ENCODE measurements at places on chromosomes 5 and 9. TPM values are rescaled to one million over a fixed set of nuclear protein-coding genes. Genes with fewer than 3 reads are reported as not detected.

DNA sequence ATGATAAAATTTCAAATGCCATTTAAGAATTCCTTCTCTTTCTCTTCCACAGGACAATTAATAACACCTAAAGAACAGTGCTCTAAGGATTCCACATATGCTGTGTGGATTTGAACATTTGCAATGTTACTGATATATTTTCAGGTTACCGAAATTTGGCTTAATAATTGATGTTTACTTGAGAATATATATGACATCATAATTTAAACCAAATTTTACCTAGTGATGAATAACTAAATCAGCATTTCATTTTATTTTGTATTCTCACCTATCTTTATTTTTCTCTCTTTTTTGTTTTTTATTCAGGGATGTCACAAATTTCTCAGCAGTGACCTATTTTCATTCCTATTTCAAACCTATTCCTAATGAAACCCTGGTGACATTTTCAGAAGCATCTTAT, 429.6 kb downstream of the SLCO4C1 start:
- DNase-seq = no peak

DNA sequence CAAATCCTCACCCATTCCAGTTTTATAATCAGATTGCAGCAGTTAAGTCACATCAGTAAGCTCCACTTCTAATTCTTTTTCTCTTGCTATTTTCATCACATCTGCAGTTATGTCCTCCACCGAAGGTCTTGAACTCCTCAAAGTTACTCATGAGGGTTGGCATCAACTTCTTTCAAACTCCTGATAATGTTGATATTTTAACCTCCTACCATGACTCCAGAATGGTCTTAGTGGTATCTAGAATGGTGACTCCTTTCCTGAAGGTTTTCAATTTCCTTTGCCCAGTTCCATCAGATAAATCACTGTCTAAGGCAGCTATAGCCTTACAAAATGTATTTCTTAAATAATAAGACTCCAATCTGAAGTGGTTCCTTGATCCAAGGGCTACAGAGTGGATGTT, 53.8 kb upstream of the EDIL3 start:
- no peak for DNase-seq

DNA sequence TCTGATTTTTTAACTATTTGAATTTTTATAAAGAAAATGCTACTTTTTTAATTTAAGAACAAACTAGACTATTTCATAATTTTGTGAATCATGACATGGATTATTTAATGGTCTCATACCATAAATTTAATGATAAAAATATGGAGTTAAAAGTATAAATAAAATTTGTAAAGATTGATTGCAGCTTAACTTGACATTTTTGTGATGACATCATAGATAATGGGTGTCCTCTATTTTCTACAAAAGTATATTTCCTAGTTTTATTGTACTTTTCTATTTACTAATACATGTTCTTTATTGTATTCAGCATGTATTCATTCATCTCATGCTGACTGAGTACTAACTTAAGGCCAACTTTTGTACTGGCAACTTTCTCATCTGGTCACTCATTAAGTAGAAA, 1096.5 kb downstream of the NR2F1-AS1 start:
- no peak for DNase-seq

DNA sequence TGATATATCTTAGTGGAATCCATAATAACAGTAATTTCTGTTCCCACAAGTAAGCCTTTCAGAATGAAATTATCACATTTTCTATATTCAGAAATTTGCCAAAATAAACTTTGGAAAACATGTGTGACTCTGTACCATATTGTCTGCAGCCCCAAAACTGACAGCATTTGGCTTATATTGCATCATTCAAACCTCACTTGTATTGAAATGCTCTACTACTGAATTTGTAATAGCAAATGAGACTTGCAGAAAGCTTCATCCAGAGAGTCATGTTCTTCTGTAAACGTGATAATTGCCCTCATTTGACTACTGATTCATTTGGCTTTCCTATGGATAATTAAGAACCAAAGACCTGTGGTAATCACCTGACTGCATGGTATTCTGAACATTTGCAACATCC, 1249.5 kb upstream of the CDH18 start:
- no peak for DNase-seq

KIF24 gene
- total RNA-seq = 0.71 TPM

- DNase-seq = no peak
Measured at GRCh38 chr9:68581696-68582095, 41.0 kb upstream of the TMEM252 start.

GRCh38 chr5:77768978-77769377, 7.2 kb downstream of the TBCA start:
- DNase-seq = no peak

DNA sequence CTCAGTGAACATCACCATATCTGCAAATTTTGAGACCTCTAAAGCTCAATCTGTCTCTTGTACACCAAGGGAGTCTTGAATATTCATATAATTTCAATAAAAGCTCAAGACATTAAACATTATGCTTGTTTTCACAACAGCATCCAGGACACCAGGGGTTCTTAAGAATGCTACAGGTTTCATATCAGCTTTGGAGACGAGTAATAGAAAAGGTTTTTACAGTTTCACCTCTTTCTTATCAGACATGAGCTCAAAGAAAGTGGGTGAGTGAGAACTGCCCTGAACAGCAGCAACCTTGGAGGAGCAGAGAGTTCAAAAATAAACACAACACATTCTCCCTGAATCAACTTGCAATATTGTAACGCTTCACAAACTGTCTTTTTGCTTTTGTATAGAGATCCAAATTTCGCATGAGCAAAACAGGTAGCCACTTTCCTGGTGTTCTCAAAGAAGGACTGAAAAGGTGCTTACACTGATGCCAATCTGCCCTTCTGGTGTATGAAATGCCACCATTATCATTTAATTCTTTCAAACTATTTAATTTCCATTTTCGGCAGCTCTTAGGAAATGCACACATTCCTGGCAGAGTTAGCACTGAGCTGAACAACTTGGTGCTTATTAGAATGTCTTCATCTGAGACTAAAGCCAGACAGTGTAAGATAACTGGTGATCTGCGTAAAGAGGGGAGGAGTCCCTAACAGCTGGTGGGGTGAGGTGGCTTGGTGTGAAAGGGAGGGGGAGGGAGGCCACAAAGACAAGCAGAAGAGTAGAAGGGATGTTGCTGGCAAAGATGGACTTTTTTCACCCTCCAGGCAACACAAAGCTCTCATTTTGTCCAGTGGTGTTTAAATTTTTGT, 535.3 kb downstream of the PDE4D start:
- DNase-seq = no peak

GRCh38 chr5:167886196-167886595, 405.2 kb upstream of the WWC1 start:
- DNase-seq = no peak

DNA sequence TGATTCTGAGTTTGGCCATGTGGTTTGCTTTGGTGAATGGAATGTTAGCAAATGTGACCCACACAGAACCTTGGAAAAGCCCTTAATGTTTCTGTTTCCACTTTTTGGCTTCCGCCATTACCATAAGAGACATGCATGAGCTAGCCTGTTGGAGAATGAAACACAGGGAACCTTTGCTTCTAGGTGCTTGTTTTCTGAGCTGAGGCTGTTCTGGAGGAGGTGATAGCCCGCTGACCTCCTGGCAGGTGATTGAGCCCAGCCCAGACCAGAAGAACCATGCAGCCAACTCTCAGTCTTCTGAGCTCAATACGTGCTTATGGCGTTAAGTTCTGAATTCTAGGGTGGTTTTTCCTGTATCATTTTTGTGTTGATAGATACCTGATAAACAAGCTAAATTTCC, 148.6 kb upstream of the KLF9 start:
- DNase-seq = no peak

- no peak for DNase-seq
Measured at GRCh38 chr9:88187631-88188030, 49.4 kb upstream of the SPATA31C2 start.

DNA sequence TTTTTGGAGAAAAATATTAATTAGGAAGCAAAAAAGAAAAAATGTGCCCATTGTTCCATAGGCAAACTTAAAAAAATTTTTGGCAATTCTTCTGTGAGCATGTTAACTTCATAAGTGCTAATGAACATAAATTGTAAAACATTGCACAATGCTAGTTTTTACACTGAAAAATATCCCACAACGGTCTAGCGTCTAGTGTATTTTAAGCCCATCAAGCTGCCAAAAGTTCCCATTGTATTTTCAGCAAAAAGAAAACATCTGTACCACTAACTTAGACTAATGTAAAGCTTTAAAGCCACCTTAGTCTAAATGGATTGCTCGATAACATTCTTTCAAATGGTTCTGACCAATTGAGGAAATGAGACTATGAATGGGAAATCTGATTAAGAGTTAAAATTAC, 2.8 kb downstream of the NR6A1 start:
- DNase-seq = no peak

SLC34A1 gene
- total RNA-seq = not detected

GRCh38 chr5:77221115-77221514, 10.6 kb downstream of the PDE8B start:
- DNase-seq = no peak

GRCh38 chr5:83407931-83408330, 63.6 kb upstream of the VCAN start:
- no peak for DNase-seq

- DNase-seq = no peak
Measured at GRCh38 chr9:76115982-76116646, 225.6 kb downstream of the PCSK5 start.

DNA sequence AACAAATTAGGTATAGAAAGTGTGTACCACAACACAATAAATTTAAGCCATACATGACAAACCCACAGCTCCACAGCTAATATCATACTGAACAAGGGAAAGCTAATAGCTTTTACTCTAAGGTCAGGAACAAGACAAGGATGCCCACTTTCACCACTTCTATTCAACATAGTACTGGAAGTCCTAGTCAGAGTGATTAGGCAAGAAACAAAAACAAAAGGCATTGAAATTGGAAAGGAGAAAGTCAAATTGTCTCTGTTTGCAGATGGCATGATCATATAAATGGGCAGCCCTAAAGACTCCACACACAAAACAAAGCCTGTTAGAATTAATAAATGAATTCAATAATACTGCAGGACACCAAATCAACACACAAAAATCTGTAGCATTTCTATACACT, 548.8 kb downstream of the CTNND2 start:
- DNase-seq = no peak

DNA sequence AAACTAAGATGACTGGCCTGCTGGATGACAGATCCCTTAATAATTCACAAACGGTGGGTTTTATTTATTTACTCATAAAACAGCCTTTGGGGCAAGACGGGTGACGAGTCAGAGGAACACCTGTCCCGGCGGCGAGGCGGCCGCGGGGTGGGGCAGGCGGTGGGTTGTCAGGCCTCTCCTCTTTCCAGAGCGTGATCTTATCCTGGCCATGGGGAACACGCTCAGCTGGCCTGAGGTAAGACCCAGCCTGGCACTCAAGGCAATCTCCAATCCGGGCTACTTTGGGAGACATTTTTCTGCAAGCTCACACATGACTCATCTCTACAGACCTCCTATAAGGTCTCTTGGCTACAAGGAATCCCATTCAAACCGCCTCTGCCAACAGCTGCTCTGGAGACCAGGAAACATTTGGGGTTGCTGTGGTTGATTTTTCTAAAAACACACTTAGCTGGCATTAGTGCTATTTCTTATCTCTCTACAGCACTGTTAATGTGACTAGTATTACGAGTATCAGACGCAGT, 6.3 kb downstream of the RAPGEF1 start:
- DNase-seq = no peak

DNA sequence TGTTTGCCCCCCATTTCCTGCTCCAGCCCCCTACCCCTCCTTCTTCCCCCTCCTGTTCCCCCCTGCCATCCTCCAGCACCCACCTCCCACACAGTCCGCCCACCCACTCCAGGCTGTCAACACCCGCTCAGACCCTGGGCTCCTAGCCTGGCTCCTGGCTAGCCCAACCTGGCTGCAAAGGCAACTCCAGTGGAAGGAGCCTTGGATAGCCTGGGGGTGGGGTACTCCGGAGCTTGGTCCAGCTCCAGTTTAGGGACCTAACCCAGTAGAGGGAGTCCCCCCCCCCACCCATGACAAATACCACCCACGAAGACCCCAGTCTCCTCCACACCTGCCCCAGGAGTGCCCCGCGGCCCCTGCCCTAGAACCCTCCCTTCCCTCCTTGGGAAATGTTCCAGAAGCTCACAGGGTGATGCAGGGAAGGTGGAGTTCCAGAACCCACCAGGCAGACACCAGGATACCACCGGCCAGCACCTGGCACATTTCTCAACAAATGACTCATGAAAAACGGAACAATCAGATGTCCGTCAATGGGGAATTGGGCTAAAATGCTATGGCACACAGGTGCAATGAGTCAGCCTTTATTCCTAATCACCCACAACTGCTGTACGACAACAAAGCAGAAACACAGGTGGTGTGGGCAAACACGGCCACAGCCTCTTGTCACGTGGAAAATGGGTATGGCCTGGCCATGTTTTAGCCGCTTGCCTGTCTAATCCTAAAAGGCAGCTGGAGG, 901 bp upstream of the SLC12A7 start:
- DNase-seq = no peak

LPAR1 gene
- not detected for total RNA-seq

GRCh38 chr5:156597276-156597675, 252.8 kb upstream of the PPP1R2B start:
- no peak for DNase-seq

GMCL2 gene
- total RNA-seq = not detected

FBP2 gene
- not detected for total RNA-seq

DNA sequence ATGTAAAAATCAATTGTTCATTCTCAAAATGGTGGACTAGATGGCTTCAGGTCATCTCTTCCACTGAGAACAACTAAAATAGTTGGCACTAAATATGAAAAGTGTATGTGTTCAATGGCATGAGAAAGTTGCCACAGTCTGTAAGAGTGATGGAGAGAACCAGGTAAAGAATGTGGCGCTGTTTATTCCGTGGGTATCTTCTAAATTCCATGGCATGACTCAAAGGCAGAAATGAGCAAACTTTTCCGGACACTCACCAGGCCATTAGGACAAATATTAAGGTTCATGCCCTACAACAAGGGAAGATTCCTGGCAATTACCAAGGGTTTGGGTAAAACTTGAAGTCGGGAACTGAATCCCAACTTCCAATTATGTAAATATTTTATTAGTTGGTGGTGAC, 825.4 kb upstream of the CDH6 start:
- no peak for DNase-seq

SLC4A9 gene
- not detected for total RNA-seq

RGS7BP gene
- not detected for total RNA-seq

SPATA31D4 gene
- not detected for total RNA-seq

LRRC19 gene
- not detected for total RNA-seq

SPATA6L gene
- total RNA-seq = not detected

- DNase-seq = no peak
Measured at GRCh38 chr5:74949976-74950375, 83.8 kb upstream of the FAM169A start.

PCDHGA8 gene
- total RNA-seq = 0.54 TPM

- no peak for DNase-seq
Measured at GRCh38 chr9:36764364-36765076, 191.8 kb downstream of the MELK start.

- no peak for DNase-seq
Measured at GRCh38 chr5:36346896-36347690, 45.4 kb upstream of the RANBP3L start.

DNA sequence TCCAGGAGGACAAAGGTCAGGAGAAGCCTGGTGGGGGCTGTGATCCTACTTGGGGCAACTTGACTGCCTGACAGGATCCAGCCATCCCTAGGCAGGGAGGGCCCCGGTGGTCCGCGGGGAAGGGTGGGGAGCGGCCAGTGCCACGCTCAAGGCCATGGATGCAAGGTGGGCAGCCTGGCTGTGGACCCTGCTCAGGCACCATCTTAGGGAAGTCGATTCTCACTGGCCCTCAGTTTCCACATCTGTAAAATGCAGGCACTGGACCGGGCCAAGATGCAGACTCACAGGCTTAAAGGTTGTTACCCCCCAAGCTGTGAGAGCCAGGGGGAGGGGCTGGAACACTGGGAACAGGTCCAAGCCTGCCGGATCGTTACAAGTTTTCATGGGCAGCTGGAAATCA, 8.7 kb upstream of the DOLPP1 start:
- DNase-seq = no peak
